ENCODE measurements at places on chromosomes 12 and 14.

DNA sequence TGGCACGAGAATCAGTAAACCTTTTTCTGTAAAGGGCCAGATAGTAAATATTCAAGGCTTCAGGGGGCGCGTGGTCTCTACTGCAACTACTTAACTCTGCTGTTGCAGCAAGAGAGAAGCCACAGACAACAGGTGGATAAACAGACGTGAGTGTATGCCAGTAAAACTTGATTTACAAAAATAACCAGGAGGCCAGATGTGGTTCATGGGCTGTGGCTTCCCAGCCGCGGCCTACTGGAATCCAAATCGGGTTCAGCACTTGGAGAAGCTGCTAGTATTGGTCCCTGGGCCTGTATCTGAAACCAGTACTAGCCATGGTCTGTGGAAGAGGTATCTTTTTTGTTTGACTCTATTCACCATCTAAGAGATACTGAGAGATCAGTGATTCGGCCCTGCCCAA is 13.3 kb downstream of the PPP2R5C start:
- no peak for DNase-seq

DNA sequence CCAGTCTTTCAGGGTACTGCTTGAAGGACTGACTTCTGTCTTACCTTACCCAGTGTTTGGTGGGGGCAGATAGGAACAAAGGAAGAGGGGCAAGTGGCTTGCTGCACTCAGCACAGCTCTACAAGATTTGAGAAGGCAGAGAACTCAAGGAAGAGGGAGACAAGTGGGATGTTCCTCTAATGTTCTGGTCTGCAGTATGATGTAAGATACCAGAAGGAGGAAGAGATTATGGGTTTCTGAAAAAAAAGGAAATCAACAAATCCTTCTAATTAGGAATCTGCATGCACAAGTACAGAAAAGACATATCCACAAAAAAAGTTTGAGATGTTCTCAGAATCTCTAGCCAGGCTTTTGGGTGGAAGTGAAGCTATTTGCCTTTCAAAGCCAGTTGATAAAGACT is 37.1 kb downstream of the USP15 start:
- no peak for DNase-seq

- no peak for DNase-seq
Measured at GRCh38 chr12:5447320-5447719, 15.4 kb downstream of the NTF3 start.

DNA sequence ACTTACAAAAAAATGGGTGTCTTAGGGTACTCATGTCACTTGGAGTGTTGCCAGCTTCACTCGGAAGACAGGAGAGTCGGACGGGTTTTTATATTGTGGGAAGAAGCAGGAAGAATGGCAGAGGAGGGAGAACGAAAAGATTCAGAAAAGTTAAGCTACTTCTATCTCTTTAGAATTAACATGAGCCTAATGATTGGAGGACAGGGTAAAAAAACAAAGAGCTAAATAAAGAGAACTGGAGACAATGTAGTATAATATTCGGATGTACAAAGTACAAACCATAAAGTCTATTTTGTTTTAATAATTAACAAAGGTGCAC is 43.9 kb downstream of the EFCAB11 start:
- DNase-seq = no peak

GRCh38 chr12:24850496-24850895 is 98.4 kb downstream of the BCAT1 start:
- no peak for DNase-seq

- no peak for DNase-seq
Measured at GRCh38 chr14:105488781-105489541, 2.1 kb upstream of the TEDC1 start.

DNA sequence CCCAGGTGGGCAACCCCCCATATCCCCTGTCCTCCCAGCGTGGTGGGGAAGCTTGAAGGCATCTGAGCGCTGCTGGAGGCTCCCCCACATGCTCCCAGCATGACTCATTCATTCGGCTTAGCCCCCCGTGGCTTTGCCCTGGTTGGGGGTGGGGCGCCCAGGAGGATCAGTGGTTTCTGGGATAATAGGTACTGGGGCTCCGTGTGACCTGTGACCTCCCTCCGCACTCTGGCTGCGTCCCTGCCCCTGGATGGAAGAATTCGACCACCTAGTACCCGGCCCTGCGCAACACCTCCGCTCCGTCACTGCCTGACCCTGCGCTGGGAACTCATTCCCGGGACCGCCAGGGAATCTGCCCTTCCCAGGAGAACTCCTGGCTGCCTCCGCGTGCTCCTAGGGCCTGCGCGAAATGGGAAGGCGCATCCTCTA is 120.1 kb downstream of the AACS start:
- no peak for DNase-seq

DNA sequence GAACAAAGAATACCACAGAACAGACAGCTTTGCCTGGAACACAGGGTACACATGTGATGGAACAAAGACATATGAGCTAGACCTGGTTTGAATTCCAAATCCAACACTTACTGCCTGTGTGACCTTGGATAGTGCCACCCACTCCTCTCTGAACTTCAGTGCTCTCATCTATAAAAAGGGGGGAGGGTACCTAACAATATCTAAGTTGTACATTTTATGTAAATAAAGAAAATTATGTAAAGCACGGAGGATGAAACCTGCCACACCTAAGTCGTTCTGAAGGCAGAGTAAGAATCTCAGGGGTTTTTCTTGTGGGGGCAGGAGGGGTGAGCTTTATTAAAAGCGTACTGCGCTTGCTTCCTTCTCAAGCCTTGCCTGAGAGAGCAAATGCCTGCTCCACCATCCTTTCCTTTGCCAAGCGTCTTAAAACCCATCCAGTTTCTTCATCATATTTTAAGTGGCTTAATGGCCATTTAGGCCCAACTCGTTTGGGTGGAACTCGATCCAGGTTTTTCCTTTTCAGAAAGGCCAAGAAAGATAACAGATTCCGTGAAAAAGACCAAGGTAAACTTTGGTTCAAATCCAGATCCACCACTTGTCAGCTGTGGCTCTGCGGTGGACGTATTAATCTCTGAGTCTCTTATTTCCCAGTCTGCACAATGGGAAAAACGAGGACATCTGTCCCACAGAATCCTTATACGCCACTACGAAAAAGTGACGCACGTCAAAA is 946 bp downstream of the DDX24 start:
- DNase-seq = no peak

- DNase-seq = no peak
Measured at GRCh38 chr14:28247491-28247890, 519.1 kb upstream of the FOXG1 start.

GRCh38 chr14:22995889-22996625 is 13.7 kb upstream of the AJUBA start:
- DNase-seq = no peak

GRCh38 chr14:34363733-34364134 is 98.3 kb downstream of the SPTSSA start:
- no peak for DNase-seq

DNA sequence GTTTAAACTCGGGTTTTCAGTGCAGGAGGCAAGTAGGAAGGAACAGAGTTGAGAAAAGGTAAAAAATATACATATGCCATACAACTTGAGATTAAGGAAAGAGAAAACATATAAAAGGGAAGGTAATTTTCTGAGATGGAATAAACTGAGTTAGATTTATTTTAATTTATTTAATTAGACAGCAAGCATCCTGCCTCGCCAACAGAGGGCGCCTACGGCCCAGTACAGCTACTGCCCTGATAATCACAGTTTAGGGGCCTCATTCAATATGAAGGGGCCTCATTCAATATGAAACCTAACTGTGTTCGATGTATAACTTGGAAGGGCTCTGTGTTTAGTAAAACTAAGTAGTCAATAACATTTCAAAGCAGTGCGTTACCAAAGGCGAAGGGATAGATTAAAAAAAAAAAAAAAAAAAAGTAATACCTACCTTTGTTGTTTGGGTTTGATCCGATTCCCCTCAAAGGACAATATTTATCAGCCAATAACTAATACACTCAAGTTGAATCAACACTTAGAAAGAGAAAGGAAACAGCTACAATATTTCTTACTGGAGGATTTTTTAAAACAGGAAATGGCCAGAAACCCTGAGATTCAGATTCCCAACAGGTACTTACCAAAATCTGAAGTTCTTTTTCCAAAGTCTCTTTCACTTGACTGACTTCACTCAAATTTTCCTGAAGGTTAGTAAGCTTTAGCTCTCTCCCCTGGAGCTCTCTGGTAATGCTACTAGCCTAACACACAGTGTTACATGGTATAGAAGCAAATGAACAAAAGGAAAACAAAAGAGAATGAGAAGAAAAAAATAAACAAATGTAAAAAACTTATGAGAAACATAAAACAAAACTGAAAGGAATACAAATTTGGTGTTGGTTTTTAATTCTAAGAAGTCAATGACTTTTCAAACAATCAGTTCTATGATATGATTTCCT is 70.0 kb upstream of the VPS33A start:
- DNase-seq = peak; percentile 45

DNA sequence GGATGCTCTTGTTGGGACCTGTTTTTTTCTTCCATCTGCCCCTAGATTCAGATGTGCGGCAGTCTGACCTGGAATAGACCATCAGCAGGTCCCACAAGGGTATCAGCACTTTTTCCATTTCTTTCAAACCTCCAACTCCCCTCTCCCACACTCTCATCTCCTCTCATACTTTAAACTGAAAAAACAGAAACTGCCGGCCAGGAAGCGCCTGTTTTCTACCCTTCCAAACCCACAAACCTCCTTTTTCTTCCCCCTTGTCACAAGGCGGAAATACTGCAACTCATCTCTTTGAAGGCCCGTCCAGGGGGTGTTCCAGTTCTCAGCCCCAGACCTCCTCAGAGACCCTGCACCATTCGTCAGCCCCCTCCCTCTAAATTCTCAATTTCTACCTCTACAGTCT is 62.5 kb upstream of the FKBP4 start:
- no peak for DNase-seq

DNA sequence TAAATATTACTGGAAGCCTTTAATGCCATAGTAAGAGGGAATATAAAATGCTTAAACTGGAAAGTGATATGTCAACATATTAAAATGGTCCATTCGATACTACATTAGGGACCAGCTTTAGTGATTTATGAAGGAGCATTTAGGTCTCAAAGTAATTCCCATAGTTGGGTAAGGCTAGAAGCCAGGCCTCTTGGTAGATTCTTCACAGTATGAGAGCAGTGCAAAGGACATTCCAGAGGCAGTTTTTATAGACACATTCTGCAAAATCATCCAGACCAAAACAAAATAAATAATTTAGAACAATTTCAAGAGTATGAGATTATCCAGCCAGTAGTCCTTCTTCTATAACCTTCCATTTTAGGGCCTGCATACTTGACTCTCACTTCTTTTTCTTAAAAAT is 142.6 kb upstream of the PDZRN4 start:
- DNase-seq = no peak

DNA sequence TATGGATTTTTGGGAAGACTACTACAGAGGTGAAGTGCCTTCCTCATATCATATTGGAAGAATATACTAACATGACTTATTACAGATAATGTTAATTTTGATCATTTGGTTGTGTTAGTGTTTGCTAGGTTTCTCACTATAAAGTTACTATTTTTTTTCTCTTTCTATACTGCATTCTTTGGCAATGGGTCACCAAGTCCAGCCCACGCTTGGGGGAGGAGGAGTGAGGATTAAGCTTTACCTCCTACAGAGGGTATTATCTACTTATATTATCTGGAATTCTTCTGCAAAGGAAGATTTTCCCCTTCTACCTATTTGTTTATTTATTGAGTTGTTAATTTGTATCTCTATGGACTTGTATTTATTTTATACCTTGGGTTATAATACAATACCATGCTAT is 31.5 kb downstream of the SCN8A start:
- DNase-seq = no peak

- no peak for DNase-seq
Measured at GRCh38 chr12:24739106-24739779, 209.7 kb downstream of the BCAT1 start.

- DNase-seq = peak; percentile 61
Measured at GRCh38 chr12:55931780-55932550, 1.0 kb downstream of the DGKA start.

Data from activated T-cell treated with anti-CD3 and anti-CD28 coated beads, Interleukin-2, amount 50 U/mL, for 48 hours (primary cell).